ENCODE measurements at places on chromosomes 11 and 22.

DNA sequence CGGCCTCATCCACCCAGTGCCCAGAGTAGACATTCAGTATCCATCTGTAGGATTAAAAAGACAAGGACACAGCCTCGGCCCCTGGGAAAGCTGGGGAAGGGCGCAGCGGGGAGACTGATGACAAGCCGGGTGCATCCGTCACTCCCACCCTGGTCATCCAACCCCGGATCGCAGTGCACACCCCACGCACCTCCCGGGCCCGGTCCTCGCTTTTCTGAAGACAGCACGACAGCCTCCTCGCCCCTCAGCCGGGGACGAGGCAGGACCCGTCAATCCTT, 1.1 kb downstream of the FCHSD2 start:
- DNase-seq, result no peak

DNA sequence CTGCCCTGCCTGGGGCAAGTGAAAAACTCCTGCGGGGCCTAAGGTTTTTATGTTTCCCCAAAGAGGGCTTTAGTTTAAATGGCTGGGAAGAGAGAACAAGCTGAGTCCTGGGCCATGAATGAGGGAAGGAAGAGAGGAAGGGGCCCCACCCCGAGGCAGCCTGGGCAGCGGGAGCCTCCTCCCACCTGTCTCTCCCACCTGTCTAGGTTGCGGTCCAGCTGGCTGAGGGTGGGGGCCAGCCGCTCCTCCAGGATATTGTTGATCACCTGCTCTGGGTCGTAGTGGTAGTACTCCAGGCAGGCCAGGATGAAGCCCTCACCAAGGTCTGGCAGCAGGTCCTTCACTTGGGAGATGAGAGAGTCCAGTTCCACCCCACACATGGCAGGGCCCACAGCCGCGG, 34.6 kb downstream of the UQCR10 start:
- DNase-seq, result no peak

GRCh38 chr22:35749808-35750207, 32.1 kb downstream of the APOL5 start:
- DNase-seq, result no peak

DNA sequence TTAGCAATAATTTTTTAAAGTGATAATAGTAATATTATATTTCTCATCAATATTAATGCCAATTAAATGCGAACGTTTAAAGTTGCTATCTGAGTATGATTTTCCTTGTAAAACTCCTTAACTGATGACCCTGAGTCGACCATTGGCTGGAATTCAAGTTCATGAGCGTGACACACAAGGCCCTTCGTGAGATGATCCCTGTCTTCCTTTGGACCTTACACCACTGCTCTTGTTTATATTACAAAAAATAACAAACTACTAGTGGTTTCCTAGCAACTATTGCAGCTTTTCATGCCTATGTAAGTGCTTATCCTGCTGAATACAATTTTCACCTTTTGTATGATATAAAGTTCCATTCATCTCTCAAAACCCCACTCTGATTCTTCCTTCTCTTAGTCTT, 752.9 kb downstream of the CNTN5 start:
- DNase-seq, result peak; percentile 6

- DNase-seq, result no peak
These were observed 11.3 kb downstream of the IL17RA start for GRCh38 chr22:17096071-17096470.

DNA sequence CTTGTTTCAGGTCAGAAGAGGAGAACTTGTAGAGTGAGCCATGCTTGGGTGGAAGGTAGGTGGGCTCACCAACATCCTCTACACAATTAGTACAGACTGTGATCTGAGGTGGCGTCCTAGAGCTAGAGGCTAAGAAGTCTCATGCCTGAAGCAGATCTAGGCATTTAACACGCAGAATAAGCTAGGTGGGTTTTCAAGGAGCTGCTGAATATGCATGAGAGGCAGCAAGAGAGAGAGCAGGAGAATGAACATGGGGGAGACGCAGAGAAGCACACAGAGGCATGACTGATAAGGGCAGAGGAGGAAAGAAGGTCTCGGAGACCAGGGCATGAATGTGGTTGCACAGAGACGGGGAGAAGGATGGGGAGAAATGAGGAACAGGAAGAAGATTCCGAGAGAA, 36.8 kb upstream of the JAM3 start:
- DNase-seq, result no peak

GRCh38 chr11:118176778-118177134, 317 bp upstream of the SCN2B start:
- no peak for DNase-seq

DNA sequence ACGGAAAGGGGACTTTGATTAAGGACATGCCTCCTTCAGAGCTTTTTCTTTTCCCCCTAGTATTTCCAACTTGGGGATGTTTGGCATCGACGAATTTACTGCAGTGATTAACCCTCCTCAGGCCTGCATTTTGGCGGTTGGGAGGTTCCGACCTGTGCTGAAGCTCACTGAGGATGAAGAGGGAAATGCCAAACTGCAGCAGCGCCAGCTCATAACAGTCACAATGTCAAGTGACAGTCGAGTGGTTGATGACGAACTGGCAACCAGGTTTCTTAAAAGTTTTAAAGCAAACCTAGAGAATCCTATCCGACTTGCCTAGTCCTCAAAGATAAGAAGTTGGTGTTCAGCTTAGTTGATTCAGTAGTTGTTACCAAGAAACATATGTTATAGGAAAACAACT, 78.4 kb downstream of the PDHX start:
- no peak for DNase-seq

- no peak for DNase-seq
These were observed 1448.3 kb downstream of the BRD1 start for GRCh38 chr22:48379371-48379770.

GRCh38 chr22:46008291-46008690, 31.3 kb upstream of the WNT7B start:
- no peak for DNase-seq

DNA sequence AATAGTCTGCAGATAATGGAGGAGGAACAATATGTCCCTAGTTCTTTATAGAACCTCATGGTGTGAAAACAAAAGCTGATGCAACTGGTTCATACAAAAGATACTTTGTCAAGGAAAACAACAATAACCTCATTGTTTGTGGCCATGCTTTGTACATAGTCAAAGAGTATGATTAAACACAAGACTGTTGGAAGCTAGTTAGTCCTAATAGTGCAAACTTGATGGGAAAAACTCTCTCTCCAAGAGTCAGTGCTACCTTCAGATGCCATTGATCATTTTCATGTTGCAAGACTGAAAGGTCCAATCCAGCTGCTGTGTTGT, 20.1 kb upstream of the PLAAT2 start:
- DNase-seq, result no peak

DNA sequence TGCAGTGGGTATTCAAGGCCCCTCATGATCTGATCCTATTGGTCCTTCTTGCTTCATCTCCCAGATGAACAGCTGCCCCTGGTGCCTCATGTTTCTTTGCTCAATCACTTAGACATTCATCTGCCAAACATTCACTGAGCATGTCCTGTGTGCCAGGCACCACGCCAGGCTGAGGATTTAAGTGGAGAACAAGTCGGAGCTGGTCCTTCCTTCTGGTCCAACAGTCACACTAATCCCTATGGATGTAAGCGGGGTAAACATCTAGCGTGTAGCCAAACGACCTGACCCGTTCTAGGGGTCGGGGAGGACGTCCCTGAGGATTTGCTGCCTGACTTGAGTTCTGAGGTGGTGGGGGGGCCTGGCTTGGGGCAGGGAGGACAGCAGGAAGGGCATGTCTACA, 21.9 kb downstream of the ZMAT5 start:
- no peak for DNase-seq

- DNase-seq, result no peak
These were observed 75.7 kb downstream of the JRKL start for GRCh38 chr11:96465512-96465911.

DNA sequence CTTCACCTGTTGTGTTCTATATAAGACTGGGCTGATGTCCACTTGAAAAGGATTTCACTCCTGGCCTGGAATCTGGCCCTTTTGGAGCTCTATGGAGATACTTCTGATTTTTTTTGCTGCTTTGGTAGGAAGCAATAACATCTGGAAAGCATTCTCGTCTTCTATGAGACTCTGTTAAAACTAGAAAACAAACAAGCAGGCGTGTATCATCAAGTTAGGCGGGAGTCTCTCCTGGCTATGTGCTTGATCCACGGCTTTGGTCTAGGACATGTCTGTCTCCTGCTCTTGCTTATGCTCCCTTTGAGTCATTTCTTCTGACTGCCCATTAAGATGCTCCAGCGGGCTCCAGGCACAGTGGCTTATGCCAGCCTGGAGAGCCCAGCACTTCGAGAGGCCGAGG, 121.4 kb upstream of the TTC12 start:
- DNase-seq, result no peak

DNA sequence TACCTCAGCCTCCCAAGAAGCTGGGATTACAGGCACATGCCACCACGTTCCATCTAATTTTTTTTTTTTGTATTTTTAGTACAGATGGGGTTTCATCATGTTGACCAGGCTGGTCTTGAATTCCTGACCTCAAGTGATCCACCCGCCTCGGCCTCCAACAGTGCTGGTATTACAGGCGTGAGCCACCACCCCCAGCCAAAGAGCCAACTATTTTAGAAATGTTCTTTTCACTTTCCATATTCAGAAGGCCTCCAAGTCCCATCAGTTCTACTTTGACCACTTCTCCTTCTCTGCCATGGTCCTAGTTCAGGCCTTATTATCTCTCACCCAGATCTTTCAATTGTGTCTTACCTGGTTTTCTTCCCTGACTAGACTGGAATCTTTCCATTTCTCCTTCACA, 48.2 kb downstream of the CCDC83 start:
- DNase-seq, result no peak

GRCh38 chr22:35451592-35451991, 51.7 kb downstream of the MCM5 start:
- no peak for DNase-seq

- DNase-seq, result no peak
These were observed 75.3 kb upstream of the CREB3L1 start for GRCh38 chr11:46202149-46202548.

DNA sequence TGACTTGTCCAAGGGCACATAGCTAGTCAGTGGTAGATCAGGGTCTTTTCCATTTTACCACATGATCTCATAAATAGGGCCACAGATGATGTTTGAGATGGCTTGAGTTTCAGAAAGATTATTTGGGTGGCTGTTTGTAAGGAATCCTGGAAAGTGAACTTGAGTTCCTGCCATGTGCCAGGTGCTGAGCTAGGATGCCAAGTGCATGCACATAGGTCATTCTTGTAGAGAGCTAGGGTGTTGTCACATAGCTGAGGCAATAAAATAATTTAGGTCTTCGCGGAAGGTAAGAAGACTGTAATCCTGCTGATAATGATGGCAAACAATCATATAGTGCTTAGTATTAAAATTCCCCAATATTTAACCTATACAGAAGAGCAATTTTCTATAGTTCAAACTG, 1162.6 kb upstream of the TENM4 start:
- no peak for DNase-seq

DNA sequence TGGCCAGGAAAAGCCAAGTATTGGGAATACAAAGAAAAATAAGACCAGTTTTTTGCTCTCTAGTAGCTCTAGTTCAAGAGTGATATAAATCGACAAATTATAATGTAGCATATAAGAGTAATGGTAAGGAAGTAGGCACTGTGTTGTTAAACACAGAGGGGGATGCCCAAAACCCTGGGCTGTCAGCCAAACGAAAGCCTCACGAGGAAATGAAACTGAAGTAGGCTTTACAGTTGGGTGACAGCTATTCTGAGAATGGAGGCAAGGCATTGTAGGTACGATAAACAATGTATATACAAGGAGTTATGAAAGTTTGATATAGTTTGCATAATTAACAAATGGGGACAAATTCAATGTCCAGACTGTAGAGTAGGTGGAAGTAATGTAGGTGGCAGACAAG, 176.4 kb downstream of the FAM181B start:
- no peak for DNase-seq
